ENCODE measurements at places on chromosomes 3 and 15. TPM values are rescaled to one million over a fixed set of nuclear protein-coding genes. Genes with fewer than 3 reads are reported as not detected.

Gene ZNF660
- total RNA-seq = 0.30 TPM

Gene CCR2
- not detected for total RNA-seq

Gene CCDC80
- 6.2 TPM for total RNA-seq

Gene C3orf70
- total RNA-seq = 1.9 TPM

Gene GUCA1C
- not detected for total RNA-seq

Gene CFAP44
- total RNA-seq = 4.8 TPM

Gene MIX23
- total RNA-seq = 92.6 TPM

Gene LSAMP
- total RNA-seq = 2.4 TPM

Gene CCDC33
- total RNA-seq = 1.5 TPM

Gene SLCO2A1
- 0.03 TPM for total RNA-seq

Gene NRG4
- total RNA-seq = not detected

Gene IFT57
- total RNA-seq = 60.5 TPM

Gene CRYGS
- 0.40 TPM for total RNA-seq

Data from A375 (cell line).